Osteoblast (primary cell): ENCODE measurements at places on chromosomes 2 and 18. TPM values are rescaled to one million over a fixed set of nuclear protein-coding genes. Genes with fewer than 3 reads are reported as not detected.

The THAP4 gene
- total RNA-seq: 43.3 and 43.4 TPM in 2 replicates

The DSC3 gene
- under 0.01 TPM in 2 replicates for total RNA-seq

The CLIP4 gene
- total RNA-seq: 124 and 136 TPM in 2 replicates

DNA sequence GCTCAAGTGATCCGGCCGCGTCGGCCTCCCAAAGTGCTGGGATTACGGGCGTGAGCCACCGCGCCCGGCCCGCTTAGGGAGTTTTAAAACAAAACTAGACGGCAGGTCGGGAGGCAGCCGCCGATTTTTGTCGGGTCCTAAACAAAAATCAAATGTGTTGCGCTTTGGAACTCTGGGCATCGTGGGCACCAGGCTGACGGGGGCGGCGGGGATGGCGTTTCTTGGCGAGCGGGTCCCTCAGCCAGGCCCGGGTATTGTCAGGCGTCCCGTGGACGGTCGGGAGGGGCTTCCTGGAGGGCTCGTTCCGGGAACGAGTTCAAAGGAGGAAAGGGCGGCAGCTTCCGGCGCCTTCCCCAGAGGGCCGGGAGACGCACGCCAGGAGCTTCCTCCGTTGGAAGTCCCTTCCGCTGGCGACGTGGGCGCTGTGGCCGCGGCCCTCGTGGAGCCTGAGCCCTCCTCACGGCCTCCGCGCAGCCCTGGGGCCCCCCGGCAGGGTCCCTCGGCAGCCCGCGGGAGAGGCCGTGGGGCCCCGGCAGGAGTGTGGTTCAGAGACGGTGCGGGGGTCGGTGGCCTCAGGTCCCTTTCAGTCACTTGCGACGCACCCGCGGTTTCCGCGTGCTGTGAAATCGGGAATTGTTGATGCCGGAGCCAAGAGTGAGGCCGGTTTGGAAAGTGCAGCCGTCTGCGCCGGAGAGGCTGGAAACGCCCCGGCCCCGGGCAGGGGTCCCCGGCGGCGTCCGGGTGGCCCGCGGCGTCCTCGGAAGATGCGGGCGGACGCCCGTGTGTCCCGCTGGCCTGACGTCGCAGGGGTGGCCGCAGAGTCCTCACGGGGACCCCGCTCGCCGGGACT lies 59.3 kb downstream of the EMILIN2 start:
- peak; percentile 80 for DNase-seq

- no peak for DNase-seq
These were observed 36.5 kb downstream of the NAB1 start for GRCh38 chr2:190685333-190685732.

DNA sequence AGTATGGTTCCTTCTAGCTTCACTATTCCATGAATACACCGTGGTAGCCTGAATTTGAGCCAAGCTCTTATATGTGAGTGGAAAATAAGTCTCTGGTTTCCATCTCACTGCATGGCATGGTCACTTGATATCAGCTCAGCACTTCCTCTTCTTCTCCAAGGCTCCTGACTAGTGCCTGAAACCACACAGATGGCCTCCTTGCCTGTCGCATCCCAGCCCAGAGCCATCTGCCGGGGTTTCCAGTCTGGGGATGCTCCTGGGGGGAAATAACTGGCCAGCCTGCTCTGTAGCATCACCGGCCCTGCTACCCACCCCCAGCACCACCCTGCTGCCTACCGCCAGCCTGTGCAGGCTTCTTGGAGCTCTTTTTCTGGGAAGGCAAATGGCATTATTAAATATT lies 7.7 kb upstream of the MARCHF4 start:
- DNase-seq: no peak

GRCh38 chr18:22174341-22175145 lies 5.2 kb downstream of the GATA6 start:
- no peak for DNase-seq

DNA sequence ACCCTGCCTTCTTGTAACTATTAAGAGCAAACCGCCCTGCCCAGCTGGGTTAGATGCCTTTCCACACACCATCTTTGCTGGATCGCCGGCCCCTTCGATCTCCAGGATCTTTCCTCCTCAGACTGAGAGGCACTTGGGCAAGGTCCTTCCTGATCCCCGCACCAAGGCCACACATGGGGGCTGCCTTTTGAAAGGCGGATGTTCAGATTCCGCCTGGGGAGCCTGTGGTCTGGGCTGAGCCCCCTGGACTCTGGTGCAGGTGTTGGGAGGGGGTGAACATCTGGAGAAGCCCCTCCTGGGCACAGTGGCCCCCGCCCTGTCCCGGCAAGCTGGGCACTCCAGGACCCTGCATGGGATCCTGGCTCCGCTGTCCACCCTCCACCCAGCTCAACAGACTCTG lies 135.4 kb upstream of the HDAC4 start:
- no peak for DNase-seq

DNA sequence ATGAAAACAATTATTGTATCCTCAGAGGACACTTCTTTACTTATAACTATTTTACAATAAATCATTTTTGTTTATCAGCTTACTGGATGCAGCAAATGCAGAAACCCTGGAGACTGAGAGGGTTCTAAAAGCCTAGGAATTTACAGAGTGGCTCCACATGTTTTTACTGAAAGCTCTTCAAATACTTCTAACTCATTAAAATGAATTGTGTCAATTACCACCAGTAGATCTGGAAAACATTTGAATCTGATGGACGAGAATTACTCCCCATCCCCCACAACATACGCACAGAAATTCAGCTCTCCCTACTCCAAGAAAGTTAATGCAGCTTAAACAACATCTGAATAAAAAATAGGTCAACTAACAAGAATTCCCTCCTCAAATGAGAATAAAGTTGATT lies 319.8 kb upstream of the FIGN start:
- DNase-seq: no peak

DNA sequence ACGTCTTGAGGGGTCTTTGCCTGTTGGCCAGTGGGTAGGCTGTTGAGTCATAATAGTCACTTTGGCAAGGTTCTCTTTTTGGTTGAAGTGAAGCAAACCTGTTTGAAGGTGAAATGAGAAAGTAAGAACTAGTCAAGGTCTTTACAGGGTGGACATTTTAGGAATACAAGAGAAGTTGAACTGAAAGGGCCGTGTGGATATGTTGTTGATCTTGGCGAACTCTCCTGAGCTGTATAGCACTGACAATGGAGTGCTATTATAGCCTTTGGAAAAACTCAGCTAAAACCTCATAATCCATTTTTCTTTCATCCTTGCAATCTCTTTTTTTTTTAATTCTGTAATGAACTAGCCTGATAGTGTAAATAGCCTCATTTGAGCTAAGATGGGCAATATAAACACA lies 248.1 kb downstream of the MEIS1 start:
- no peak for DNase-seq
